Stimulated activated CD8-positive, alpha-beta memory T cell treated with anti-CD3 and anti-CD28 coated beads, Interleukin-15, amount 100 ng/mL, for 24 hours (primary cell): ENCODE measurements at places on chromosomes 12 and 14.

GRCh38 chr14:59123531-59123930 lies 64.9 kb upstream of the DAAM1 start:
- no peak for DNase-seq

DNA sequence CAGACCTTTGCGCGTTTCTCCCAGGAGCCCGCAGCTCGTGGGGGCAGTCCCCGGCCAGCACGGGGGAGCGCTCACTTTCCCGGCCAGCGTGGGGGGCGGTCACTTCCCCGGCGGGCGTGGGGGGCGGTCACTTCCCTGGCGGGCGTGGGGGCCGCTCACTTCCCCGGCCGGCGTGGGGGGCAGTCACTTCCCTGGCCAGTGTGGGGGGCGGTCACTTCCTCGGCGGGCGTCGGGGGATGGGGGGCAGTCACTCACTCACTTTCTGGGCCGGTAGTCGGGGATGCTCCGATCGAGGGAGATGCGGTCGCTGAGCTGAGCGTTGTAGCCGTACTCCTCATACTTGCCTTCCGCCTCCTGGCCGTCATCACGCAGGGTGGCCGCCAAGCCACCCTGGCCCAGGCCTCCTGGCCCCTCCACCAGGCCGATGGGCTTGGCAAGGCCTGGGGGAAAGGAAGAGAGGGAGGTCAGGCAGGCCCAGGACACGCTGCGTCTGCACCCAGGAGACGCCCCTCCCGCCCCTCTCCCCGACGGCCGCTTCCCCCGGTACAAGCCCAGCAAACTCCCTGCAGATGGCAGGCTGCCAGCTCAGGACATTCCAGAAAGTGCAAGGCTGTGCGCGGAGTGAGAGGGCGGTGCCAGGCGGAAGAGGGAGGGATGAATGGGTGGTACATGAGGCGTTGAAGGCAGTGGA lies 43.3 kb downstream of the GALNT9 start:
- no peak for DNase-seq

GRCh38 chr12:100986595-100987547 lies 192.3 kb downstream of the ANO4 start:
- no peak for DNase-seq

GRCh38 chr12:18643681-18644080 lies 94.1 kb downstream of the PLCZ1 start:
- no peak for DNase-seq

DNA sequence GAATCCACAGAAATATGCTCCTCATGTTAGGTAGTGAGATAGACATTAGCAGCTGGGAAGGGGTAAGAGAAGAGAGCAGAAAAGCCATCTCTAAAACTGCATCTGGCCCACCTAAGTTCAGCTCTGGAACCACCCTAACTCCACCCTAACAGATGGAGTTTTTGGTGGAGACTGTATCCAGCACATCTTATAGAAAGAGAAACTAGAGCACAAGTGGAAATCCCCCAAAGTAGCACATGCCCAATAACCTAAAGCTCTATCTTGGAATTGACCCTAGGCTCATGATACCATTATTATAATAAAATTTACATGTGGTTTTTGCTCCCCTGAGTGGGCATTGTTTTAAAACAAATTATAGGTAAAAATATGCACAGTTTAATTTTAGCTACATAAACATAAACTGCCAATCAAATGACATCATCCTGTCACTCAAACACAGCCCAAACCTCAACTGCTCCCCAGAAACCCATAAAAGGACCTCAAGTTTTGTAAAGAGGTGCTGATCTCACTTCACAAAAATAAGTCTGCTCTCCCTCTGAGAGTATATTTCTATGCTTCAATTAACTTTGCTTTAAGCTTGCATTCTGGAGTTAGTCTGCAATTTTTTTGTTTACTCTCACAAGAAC lies 206.4 kb downstream of the PIK3C2G start:
- no peak for DNase-seq

DNA sequence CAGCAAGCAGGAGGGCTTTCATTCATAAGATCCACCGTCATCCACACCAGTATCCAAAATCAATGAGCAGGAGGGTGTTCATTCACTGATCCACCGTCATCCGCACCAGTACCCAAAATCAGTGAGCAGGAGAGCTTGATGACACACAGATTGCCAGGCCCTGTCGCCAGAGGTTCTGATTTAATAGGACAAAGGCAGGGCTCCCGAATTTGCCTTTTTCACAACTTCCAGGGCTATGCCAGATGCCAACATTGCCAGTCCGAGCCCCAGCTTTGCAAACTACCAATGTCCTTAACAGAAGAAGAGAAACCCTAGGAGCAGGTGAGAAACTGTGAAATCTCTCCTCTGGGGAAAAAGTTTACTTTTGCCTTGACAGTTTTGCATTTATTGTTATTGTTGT lies 115.0 kb downstream of the SLC15A4 start:
- DNase-seq, result no peak

- DNase-seq, result no peak
Measured at GRCh38 chr14:29111554-29111953, 345.0 kb downstream of the FOXG1 start.

GRCh38 chr14:89775151-89775550 lies 179.4 kb downstream of the EFCAB11 start:
- DNase-seq, result no peak

DNA sequence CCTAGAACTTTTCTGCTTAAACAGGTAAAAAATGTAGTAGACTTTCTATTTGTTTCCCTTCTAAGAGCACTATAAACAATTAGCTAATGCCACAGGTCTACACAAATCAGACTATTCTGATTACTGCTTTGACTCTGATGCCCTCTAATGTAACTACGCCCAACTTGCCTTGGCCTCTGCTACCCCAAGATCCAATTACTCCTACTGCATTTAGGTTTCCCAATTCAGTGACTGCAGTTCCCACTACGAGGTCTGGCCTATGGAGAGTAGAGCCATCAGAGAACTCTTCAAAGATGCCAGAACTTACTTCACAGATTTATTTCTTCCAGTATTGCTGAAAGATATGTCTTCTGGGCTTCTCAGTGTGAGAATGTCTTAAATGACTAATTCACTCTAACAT lies 15.3 kb upstream of the STYK1 start:
- DNase-seq, result no peak

GRCh38 chr12:53295891-53296219 lies 513 bp downstream of the PFDN5 start:
- DNase-seq, result no peak

DNA sequence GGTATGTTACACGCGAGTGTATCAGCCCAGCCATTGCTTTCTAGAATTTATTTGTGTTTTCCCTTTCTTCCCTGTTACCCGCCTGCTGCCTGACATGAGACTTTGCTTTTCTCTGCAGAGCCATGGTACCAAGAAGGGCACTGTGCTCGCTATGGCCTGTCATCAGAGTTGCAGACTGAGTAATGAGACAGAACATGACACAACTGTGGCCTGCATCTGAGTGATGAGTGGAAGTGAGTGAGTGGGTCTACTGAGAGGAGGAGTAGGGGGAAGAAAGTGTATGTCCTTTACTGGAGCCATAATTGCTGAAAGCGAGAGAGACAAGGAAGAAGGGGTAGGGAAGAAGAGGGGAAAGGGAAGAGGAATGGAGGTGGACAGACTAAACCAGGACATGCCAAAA lies 2.9 kb downstream of the RILPL1 start:
- no peak for DNase-seq

DNA sequence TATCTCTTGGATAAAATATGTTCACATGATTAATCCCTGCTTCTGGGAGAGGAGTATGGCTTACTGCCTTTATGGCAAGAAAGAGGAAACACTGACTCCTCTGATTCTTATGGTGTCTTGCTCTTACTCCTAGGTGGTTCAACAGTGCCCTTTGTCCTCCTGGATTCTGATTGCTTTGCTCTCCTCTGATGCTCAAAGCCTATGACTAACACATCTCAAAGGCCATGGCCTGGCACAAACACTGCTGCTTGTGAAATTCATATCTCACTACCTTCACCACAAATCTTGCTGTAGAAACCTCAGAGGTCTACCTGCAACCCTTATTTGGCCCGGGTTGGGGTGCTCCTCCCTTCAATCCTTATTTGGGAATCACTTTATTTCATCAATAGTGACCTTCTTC lies 217.2 kb downstream of the C12orf50 start:
- DNase-seq, result no peak

DNA sequence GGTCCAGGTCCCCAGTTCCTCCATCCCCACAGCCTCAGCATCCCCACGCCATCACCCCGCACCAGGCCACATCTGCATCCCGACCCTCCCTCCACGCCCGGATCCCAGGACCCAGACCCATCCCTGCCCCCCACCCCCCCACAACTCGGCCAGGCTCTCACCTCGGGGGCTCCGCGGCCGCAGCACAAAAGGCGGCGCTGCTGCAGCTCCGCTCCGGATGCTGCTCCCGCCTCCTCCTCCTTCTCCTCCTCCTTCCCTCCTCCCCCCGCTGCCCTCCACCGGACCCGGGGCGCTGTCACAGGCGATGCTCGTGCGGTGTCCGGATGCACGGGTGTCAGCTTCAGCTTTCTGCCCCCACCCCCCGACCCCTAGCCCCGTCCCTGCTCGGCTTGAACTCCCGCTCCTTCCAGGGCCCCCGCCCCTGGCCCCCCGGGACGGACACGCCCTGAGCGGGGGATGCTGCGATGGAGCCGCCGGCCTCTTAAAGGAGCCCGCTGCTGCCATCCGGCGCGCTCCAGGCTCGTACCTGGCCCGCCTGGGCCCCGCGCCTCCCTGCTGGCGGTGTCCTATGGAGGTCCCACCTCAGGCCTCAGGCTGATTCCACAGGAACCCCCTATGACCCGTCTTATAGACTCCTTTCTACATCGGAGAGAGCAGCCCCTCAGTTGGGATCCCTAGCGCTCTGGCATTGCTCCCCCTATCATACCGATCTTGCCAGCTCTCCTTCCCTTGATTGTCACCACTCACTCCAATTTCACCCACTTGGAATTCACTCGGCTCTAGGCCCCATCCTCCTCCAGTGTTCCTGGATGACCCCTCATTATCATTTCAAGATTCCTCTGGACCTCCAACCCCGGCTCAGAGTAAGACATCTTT lies at the start of gene MAP3K12:
Gene MAP3K12 (minus strand): TSS at position 193 of the 876 bp plus-strand sequence. CDS start 12,067 bp downstream, outside the sequence.
- DNase-seq, result no peak

- no peak for DNase-seq
Measured at GRCh38 chr12:123937707-123938591, 34.7 kb downstream of the CCDC92 start.

GRCh38 chr14:64855721-64856528 lies 23.8 kb downstream of the SPTB start:
- no peak for DNase-seq

- DNase-seq, result no peak
Measured at GRCh38 chr12:6178981-6179761, 21.0 kb upstream of the CD9 start.

DNA sequence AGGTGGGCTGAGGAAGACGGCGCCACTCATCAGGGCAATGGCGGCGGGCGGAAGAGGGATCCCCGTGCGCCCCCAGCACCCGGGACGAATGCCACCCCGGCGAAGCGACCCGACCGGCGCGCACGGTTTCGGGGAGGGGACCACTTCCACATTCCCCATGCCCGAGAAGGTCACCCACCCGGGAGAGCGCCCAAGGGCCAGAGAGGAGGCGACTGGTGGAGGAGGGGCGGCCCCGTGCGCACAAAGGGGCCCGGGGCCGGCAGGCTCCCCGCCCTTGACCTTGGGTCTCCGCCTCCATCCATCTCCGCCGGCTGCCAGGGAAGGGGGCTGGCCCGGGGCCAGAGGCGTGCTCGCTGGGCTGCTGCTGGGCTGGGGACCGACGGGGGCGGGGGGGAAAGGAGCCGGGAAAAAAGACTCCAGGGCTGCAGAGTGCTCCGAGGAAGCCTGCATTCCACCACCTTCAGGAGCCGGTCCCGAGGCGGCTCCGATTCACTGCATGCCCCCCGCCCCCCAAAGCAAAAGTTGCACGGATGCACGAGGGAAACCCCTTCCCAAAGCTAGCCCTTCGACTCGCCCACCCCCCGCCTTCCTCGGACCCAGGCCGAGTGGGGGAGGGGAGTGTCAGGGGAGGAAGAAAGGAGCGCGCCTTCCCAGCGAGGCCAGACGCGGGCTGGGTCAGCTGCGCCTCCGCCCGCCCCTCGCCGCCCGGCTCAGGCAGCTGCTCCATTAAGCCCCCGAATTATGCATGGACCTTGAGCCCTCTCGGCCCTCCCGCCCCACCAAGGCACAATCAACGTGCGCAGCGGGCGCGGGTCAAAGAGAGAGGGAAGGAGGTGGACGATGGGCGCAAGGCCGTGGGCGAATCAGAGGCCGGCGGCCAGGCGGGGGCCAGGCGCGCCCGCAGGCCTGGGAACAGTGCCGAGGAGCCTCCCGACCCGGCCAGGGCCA lies 26.2 kb downstream of the BCL11B start:
- DNase-seq, result no peak
